ENCODE measurements at places on chromosomes 3 and 15. TPM values are rescaled to one million over a fixed set of nuclear protein-coding genes. Genes with fewer than 3 reads are reported as not detected.
A peak's percentile ranks its signal among the peaks of the same experiment; 100 is the strongest.

- H3K4me3 ChIP-seq: no peak overlapping the region
- peaks cover 6% of the 10 kb centered on the region for H3K4me1 ChIP-seq
- peaks cover 4% of the 10 kb centered on the region for H3K36me3 ChIP-seq
- H3K27ac ChIP-seq: no peak overlapping the region
- no peak for DNase-seq
Measured at GRCh38 chr3:71926262-71926600, 141.3 kb upstream of the PROK2 start.

DNA sequence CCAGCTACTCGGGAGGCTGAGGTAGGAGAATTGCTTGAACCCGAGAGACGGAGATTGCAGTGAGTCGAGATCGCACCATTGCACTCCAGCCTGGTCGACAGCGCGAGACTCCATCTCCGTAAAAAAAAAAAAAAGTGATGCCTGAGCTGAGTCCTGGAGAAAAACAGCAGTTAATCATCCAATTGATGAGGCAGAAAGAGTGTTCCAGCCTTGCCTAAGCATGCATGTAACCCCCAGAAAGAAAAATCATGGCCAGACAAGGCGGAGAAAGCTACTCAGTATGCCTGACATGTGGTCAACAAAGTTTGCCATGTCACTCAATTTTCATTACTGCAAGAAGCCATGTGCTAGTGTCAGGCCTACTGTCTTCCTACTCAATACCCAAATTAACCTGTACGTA lies 593.1 kb upstream of the MDFIC2 start:
- H3K27me3 ChIP-seq: no peaks in the 10 kb centered on the region
- H3K4me1 ChIP-seq: no peaks in the 10 kb centered on the region
- H3K4me3 ChIP-seq: no peak overlapping the region
- H3K36me3 ChIP-seq: no peaks in the 10 kb centered on the region

DNA sequence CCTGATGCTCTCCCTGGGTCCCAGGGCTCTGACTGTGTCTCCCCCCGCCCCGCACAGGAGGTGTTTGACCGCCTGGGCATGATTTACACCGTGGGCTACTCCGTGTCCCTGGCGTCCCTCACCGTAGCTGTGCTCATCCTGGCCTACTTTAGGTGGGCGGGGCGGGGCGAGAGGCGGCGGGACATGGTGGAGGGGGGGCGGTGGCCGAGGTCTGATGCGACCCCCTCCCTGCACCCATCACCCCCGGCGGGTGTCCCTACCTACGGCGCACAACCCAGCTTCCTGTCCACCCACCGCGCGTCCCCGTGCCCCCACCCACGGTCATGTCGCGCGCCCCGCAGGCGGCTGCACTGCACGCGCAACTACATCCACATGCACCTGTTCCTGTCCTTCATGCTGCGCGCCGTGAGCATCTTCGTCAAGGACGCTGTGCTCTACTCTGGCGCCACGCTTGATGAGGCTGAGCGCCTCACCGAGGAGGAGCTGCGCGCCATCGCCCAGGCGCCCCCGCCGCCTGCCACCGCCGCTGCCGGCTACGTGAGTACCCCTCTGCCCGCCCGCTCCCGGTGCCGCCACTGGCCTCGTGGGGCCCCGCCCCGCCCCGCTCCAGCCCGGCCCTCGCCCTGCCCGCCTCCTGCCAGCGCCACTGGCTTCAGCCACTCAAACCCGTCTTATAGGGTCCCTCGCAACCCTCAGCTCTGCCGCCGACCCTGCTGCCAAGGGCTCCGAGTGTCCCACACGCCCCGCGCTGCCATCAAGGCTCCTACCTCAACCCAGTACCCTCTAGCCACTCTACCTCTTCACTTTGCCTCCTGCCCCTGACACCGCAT lies 21.0 kb downstream of the PTH1R start:
- DNase-seq: peak; percentile 35
- no peak overlapping the region for H3K27ac ChIP-seq
- no peaks in the 10 kb centered on the region for H3K36me3 ChIP-seq
- H3K4me1 ChIP-seq: no peaks in the 10 kb centered on the region

DNA sequence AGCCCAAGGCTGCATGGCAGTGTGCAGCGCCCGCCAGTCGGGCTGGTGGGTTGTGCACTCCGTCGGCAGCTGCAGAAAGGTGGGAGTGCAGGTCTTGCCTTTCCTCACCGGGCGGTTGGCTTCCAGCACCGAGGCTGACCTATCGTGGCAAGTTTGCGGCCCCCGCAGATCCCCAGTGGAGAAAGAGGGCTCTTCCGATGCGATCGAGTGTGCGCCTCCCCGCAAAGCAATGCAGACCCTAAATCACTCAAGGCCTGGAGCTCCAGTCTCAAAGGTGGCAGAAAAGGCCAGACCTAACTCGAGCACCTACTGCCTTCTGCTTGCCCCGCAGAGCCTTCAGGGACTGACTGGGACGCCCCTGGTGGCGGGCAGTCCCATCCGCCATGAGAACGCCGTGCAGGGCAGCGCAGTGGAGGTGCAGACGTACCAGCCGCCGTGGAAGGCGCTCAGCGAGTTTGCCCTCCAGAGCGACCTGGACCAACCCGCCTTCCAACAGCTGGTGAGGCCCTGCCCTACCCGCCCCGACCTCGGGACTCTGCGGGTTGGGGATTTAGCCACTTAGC lies 4.3 kb downstream of the ISL2 start:
- peaks cover 26% of the 10 kb centered on the region for H3K4me1 ChIP-seq
- DNase-seq: peak; percentile 56
- H3K36me3 ChIP-seq: peaks cover 16% of the 10 kb centered on the region

GRCh38 chr15:72685925-72686794 lies at the start of the genes BBS4 and HIGD2B:
Gene BBS4 (plus strand): TSS chr15:72686207. CDS start chr15:72686228, 21 bp downstream.
Gene HIGD2B (minus strand): TSS chr15:72686182. CDS start chr15:72676374, 9,808 bp downstream.
- no peaks in the 10 kb centered on the region for H3K27me3 ChIP-seq
- H3K36me3 ChIP-seq: no peaks in the 10 kb centered on the region
- H3K27ac ChIP-seq: peak within 1 kb of the TSS; percentile 92
- H3K4me3 ChIP-seq: peak within 1 kb of the TSS; percentile 92

DNA sequence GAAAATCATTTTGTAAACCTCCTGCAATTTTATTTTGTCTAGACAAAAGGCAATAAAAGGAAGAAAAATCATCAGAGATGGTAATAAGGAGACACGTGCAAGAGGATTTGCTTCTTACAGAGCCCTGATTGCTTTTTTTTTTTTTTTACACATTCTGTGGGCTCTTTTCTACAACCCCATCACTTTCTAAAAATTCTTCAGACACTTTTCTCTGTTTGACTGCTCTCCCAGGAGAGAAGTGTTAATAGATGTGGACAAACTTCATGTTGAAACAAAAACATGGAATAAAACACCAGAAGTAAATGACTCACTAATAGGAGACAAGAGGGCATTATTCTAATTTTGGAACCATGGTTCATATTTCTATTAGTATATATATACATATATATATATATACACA lies 114.4 kb upstream of the TPRG1 start:
- H3K27ac ChIP-seq: no peak overlapping the region
- no peak for DNase-seq
- H3K4me3 ChIP-seq: no peak overlapping the region
- H3K4me1 ChIP-seq: no peaks in the 10 kb centered on the region

GRCh38 chr15:80755885-80756284 lies 23.3 kb upstream of the CEMIP start:
- no peak overlapping the region for H3K4me3 ChIP-seq
- no peaks in the 10 kb centered on the region for H3K4me1 ChIP-seq
- no peaks in the 10 kb centered on the region for H3K36me3 ChIP-seq
- no peak overlapping the region for H3K27ac ChIP-seq
- no peaks in the 10 kb centered on the region for H3K27me3 ChIP-seq
- DNase-seq: no peak

DNA sequence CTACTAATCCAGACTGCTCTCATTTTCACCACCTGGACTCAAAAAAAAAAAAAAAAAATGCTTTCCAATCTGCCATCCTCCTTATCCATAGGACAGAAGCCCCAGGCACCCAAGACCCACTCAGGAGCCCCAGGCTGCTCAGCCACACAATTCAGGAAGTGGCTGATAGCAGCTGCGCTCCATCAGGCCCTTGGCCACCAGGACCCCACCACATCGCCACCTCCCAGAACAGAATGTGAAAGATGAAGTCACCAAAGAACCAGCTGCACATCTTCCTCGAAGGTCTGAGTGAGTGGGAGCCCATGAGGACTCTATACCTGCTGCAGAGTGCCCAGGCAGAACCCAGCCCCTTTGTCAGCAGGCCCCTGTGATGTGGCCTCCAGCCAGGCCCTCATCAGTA lies 19.5 kb downstream of the POC1A start:
- no peak overlapping the region for H3K27ac ChIP-seq
- H3K4me3 ChIP-seq: no peak overlapping the region
- H3K4me1 ChIP-seq: no peaks in the 10 kb centered on the region
- H3K36me3 ChIP-seq: no peaks in the 10 kb centered on the region

- no peaks in the 10 kb centered on the region for H3K36me3 ChIP-seq
- H3K27me3 ChIP-seq: peaks cover 14% of the 10 kb centered on the region
- H3K4me3 ChIP-seq: peak overlapping the region; percentile 95
- no peak for DNase-seq
- H3K4me1 ChIP-seq: peaks cover 11% of the 10 kb centered on the region
Measured at GRCh38 chr3:171458071-171458863, 1.9 kb downstream of the TNIK start.

GRCh38 chr15:77096541-77096940 lies 25.6 kb upstream of the TSPAN3 start:
- no peak for DNase-seq
- H3K36me3 ChIP-seq: no peaks in the 10 kb centered on the region
- no peak overlapping the region for H3K4me3 ChIP-seq
- H3K27ac ChIP-seq: no peak overlapping the region
- H3K4me1 ChIP-seq: peaks cover 20% of the 10 kb centered on the region

- no peak overlapping the region for H3K4me3 ChIP-seq
- H3K27me3 ChIP-seq: no peaks in the 10 kb centered on the region
- no peak overlapping the region for H3K27ac ChIP-seq
- H3K36me3 ChIP-seq: no peaks in the 10 kb centered on the region
- DNase-seq: no peak
Measured at GRCh38 chr3:197836244-197836643, 45.2 kb downstream of the LRCH3 start.

DNA sequence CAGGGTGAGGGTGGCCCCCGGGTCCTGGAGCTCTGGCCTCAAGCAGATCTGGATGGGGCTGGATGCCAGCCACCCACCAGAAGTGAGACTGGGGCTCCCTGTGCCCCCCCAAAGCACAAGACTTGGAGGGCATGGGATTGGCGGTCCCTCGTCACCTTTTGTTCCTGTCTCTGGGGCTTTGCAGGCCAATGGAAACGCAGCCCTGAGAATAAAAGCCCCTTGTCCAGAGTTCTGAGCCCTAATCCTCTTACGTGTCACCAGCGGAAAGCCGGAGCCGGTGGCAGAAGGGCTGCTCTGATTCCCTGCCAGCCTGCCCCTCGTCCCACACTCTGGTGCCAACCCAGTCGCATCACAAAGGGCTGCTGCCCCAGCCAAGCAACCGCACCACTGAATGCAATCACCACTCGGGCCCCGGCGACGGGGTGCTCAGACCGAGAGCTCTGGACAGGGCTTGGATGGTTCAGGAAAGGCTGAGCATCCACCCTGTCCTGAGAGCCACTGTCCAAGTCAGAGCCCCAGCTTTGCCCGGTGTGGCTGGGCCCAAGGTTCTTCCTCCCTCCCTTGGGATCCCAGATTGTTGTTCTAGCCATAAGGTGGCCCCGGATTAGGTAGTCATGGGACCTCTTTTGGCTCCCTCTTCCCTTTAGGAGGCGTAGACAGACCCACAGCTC lies 22.8 kb upstream of the ELP6 start:
- no peak overlapping the region for H3K27ac ChIP-seq
- no peak overlapping the region for H3K4me3 ChIP-seq
- H3K36me3 ChIP-seq: no peaks in the 10 kb centered on the region
- no peak for DNase-seq
- H3K4me1 ChIP-seq: peaks cover 2% of the 10 kb centered on the region

ASTE1 gene
- total RNA-seq: 5.8 TPM

GP5 gene
- total RNA-seq: 0.15 TPM

KLHL40 gene
- total RNA-seq: 0.44 TPM

ISLR gene
- total RNA-seq: 1.2 TPM
